Adipose tissue (tissue), 3 donors: ENCODE measurements at places on chromosomes 2 and 18. TPM values are rescaled to one million over a fixed set of nuclear protein-coding genes. Genes with fewer than 3 reads are reported as not detected.

Gene SFTPB
- 2.4 TPM for polyA plus RNA-seq

Gene GKN2
- polyA plus RNA-seq: 318 TPM

Gene ASXL2
- 1.8 TPM for polyA plus RNA-seq

Gene ATG16L1
- 10.6 TPM for polyA plus RNA-seq

Gene NAT8
- not detected for polyA plus RNA-seq

Gene ZBTB7C
- polyA plus RNA-seq: 4.8 TPM

Gene TUBA3E
- not detected for polyA plus RNA-seq

Gene PLA2R1
- polyA plus RNA-seq: 2.6 TPM

Gene XDH
- 0.28 TPM for polyA plus RNA-seq

Gene CYP27A1
- 11.6 TPM for polyA plus RNA-seq

Gene GEN1
- 1.0 TPM for polyA plus RNA-seq

Gene CRYGB
- polyA plus RNA-seq: not detected

Gene REEP1
- polyA plus RNA-seq: 1.00 TPM

Gene STPG4
- not detected for polyA plus RNA-seq

Gene DSG2
- polyA plus RNA-seq: 4.7 TPM

Gene MCEE
- polyA plus RNA-seq: 22.5 TPM

Gene AMER3
- polyA plus RNA-seq: 0.28 TPM

Gene KATNAL2
- polyA plus RNA-seq: 6.7 TPM

Gene PAX8
- 0.22 TPM for polyA plus RNA-seq

Gene PSTPIP2
- 5.1 TPM for polyA plus RNA-seq

Gene SFT2D3
- polyA plus RNA-seq: 2.8 TPM
